ENCODE measurements at places on chromosomes 6 and 20.

- no peak for DNase-seq
Measured at GRCh38 chr6:95017922-95018321, 559.4 kb upstream of the MANEA start.

DNA sequence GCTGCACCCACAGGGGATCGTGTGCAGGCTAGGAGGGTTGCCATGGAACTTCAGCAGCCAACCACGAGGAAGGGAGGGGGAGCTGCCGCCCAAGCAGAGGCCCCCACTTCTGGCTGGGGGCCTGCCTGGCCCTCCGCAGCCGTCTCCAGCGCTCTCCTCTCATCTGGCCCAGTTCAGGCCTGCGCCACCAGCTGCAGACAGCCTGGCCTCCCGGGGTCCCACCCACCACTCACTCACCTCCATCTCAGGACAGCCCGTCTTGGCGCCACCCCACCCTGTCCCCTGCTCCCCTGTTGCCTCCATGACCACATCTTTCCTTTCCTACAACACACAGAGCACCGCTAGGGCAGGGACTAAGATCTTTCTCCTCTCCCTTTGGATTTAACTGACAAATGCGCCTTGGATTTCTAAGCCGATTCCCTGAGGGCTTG, 98.7 kb downstream of the ANKRD60 start:
- no peak for DNase-seq

DNA sequence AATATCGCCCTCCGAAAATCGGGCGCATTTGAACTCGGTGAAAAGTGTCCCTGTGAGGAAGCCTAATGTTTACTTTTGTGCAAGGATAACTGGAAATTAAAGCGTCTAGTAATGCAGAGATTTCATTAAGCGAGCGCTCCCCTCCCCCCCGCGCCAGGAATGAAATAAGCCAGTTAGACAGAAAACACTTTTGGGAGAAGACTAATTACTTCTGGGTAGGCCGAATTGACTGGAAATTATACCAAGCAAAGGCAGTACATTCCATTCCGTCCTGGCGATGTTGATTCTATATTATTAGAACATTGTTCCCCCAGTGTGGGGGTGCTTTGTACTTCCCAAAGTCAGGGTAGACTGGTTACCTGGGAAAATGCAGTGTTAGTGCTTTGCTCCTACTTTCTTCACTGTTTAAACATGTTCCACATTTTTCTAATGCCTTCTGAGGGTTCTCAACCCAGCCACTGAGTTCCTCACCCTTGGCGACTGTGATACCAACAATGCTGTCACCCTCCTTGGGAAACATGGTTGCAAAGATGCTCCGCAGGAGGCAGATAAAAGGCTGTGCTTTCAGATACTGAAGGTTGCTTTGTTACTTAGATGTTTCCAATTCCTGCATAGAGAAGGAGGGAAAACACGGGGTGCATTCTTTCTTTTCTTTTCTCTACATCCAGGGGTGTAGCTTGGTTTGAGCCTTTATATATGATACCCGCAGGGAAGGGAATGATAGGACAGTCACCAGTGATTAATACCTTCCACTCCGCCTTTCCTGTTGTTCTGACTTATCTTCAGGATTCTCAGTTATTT, 2.6 kb downstream of the GJA1 start:
- no peak for DNase-seq

GRCh38 chr6:44494011-44494501, 106.5 kb downstream of the CDC5L start:
- no peak for DNase-seq

DNA sequence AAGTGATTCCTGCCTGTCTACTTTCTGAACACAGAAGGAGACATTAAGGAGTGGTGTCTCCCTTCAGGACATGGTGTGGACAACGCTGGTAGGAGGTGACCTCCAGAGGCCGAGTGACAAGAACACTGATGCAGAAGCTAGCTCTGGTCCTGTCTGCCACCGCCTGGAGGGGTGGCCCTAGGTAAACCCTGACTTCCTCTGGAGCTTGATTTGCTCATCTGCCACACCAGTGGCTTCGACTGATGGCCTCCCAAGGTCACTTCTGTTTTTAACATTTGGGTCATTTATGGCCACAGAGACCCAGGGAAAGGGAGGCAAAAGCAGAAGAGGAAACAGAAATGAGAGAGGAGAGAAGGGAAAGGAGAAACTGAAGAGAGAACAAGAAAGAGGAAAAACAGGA, 49.4 kb upstream of the SLC22A23 start:
- DNase-seq: no peak

- no peak for DNase-seq
Measured at GRCh38 chr6:80527552-80528052, 421.1 kb downstream of the BCKDHB start.

- DNase-seq: no peak
Measured at GRCh38 chr6:149065658-149066556, 251.6 kb upstream of the TAB2 start.

- DNase-seq: no peak
Measured at GRCh38 chr20:32019156-32019510, 8.9 kb downstream of the CCM2L start.

GRCh38 chr20:9163251-9163650, 94.4 kb downstream of the PLCB4 start:
- DNase-seq: no peak

DNA sequence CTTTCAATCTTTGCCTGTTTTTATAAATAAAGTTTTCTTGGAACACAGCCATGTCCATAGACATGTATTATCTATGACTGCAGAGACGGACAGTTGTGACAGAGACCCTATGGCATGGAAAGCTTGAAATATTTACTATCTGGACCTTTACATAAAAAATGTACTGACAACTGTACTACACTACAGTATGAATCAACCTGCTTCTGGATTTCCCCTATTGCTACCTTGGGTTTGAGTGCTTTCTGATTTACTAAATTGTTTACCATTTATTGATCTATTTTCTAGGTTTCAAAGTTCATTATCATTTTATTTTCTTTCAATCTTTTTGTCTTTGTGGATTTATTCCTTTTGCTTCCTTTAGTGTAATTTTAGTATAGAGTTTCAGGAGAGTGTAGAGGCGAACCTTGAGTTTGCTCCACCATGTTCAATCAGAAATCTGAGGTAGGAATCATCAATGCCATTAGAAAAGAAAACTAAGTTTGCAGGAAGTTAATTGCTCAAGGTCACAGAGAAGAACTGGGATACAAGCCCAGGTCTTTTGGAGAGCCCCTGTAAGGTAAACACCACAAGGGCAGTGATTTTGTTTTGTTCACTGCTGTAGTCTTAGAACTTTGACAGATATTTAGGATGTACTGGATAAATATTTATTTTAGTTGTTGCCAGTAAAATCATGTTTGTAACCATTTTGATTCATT, 352.8 kb upstream of the SYNCRIP start:
- no peak for DNase-seq

- no peak for DNase-seq
Measured at GRCh38 chr6:113522376-113522775, 334.8 kb upstream of the MARCKS start.

GRCh38 chr20:13687815-13688214, 49.1 kb upstream of the TASP1 start:
- no peak for DNase-seq

- no peak for DNase-seq
Measured at GRCh38 chr20:58625585-58625984, 25.5 kb upstream of the STX16 start.

- DNase-seq: no peak
Measured at GRCh38 chr6:129267028-129267427, 384.1 kb downstream of the LAMA2 start.

DNA sequence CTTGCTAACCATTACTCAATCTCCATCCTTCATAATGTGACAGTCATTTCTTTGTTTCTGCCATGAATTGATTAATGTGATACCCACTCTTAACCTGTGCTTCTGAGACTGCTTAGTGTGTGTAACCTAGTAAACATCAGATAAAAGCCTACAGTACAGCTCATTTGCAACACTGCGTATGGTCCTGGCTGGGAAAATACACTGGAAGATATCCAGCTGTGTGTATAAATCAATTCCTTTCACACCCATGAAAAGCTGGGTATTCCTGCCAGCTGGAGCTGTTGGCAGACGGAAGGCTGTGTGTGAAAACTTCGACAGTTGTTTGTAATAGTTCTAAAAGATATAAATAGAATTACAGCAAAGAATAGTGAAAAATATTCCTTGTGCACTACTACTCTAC, 509.2 kb downstream of the FRK start:
- no peak for DNase-seq

GRCh38 chr20:9088556-9088955, 19.7 kb downstream of the PLCB4 start:
- DNase-seq: no peak

DNA sequence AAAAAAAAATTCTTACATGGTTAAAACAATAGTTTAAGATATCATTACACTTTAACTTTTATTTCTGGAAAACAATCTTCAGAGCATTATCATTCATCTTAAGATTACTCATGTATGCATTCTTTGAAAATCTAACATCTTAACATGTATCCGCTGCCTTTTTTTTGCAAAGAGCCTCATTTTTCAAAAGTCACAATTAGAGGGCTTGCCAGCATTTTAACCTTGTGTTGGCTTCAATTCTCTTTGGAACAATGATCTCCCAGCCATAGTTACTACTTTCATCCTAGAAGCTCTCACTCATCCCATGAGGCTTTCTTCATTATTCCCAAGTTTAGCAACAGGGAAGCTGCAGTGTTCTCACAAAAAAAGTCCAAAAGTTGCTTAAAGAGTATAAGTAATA, 330.8 kb downstream of the BCKDHB start:
- DNase-seq: no peak

All from stimulated activated CD8-positive, alpha-beta memory T cell treated with anti-CD3 and anti-CD28 coated beads, Interleukin-2, amount 100 ng/mL, for 1 hour (primary cell).